ENCODE measurements at places on chromosomes 5 and 9.

- H3K27ac ChIP-seq: no peak overlapping the region
- DNase-seq: no peak
- no peaks in the 10 kb centered on the region for H3K36me3 ChIP-seq
- H3K27me3 ChIP-seq: peaks cover 11% of the 10 kb centered on the region
Measured at GRCh38 chr5:103224894-103225246, 33.7 kb upstream of the MACIR start.

DNA sequence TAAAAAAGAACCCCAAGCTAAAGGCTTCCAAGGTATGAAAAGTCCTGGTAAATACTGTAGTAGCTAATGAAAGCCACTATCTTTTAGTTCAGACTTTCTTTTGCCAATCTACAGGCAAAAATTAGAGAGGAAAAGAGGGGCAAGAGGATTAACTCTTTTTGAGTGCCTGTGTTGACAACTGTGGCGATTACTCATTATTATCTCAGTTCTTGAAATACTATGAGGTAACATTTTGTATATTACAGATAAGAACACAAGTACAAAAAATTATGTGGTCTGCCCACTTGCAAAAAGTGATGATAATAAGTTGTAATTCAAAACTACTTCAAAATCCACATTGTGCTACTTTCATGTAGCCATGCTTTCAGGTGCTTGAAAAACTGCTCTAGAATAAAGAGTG lies 144.0 kb downstream of the DTWD2 start:
- no peak overlapping the region for H3K4me3 ChIP-seq
- DNase-seq: no peak
- H3K36me3 ChIP-seq: peaks cover 4% of the 10 kb centered on the region
- H3K27ac ChIP-seq: no peak overlapping the region

DNA sequence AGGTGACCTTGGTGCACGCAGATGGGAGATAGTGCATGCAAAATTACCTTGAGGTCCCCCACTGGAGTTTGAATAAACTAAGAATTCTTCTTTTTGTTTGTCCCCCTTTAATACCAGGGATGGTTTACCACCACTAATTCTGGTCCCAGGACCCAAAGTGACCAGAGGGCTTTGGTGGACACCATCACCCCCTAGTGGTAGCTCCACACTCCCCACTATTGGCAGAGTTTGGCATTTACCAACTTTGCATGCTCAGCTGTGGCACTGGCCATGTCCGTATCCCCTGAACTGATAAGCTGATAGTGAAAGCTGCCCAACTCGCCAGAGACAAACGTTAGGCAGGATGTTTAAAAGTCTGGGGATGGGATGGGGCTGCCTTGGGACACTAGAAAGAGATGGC lies 3.3 kb downstream of the ASTN2 start:
- H3K36me3 ChIP-seq: no peaks in the 10 kb centered on the region
- H3K4me1 ChIP-seq: no peaks in the 10 kb centered on the region
- H3K4me3 ChIP-seq: no peak overlapping the region
- DNase-seq: peak; percentile 6
- H3K27ac ChIP-seq: no peak overlapping the region
- H3K27me3 ChIP-seq: peaks cover 35% of the 10 kb centered on the region

DNA sequence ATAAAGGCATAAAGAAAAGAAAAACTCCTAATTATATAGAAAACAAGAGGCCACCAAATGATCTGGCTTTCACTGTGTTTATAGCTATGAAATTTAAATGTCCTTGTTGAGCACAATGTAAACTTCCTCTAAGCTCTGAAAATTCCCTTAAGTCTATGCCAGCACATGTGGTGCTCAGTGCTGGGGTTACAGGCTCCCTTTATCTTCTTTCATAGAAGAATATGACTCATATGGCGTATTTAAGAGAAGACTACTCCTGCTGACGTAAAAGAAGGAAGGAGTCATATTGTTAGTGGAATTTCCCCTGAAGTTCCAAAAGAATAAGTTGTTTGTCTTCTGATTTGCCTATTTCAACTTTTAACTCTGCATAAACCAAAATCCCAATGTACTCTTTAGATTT lies 30.4 kb downstream of the RNF145 start:
- H3K36me3 ChIP-seq: peaks cover 47% of the 10 kb centered on the region
- DNase-seq: peak; percentile 57

DNA sequence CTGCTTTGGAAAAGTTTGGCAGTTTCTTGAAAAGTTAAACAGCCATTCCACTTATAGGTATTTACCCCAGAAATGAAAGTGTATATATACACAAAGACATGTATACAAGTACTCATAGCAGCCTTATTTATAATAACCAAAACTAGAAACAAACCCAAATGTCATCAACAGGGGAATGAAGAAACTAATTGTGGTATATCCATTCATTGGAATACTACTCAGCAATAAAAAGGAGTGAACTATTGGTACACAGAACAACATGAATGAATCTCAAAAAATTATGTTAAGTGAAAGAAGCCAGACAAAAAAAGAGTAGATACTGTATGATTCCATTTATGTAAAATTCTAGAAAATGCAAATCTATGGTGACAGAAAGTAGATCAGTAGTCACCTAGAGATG lies 2.7 kb downstream of the MORN5 start:
- H3K4me3 ChIP-seq: no peak overlapping the region
- peaks cover 12% of the 10 kb centered on the region for H3K4me1 ChIP-seq
- peaks cover 10% of the 10 kb centered on the region for H3K27me3 ChIP-seq
- H3K36me3 ChIP-seq: peaks cover 6% of the 10 kb centered on the region
- H3K27ac ChIP-seq: no peak overlapping the region
- DNase-seq: no peak

DNA sequence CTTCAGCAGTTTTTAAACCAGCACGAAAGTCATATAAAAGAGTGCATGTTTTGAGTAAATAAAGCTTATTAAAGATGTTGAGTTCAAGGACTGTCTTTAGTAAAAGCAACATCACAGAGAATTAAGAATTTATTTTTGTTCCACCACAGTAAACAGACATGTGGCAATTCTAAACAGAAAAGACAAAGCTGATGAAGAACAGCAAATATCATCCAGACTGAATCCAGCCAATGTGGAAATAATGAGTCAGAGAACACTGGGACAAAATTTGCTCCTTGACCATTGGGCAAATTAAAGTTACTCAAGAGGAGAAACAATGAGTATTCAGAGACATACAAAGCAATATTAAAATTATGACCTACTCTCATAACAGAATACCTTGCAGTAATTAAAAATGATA lies 28.8 kb downstream of the OR2K2 start:
- H3K36me3 ChIP-seq: no peaks in the 10 kb centered on the region
- no peak overlapping the region for H3K4me3 ChIP-seq
- no peak for DNase-seq
- H3K27me3 ChIP-seq: peaks cover 10% of the 10 kb centered on the region

DNA sequence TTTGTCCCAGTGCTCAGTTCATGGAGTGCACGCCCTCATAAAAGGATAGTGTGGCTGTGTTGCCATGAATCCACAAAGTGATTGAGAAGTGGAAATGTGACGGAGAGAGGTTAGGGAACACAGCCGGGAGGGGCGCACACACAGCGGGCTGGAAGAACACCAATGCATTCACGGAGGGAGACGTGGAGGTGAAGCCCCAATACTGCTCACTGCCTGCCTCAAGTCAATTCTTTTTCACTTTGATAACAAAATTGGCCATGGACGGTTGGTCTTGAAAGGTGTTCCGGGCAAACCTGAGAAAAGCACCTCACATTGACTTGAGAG lies 424.1 kb downstream of the MED10 start:
- no peaks in the 10 kb centered on the region for H3K36me3 ChIP-seq
- no peak overlapping the region for H3K27ac ChIP-seq
- peaks cover 6% of the 10 kb centered on the region for H3K27me3 ChIP-seq
- no peak for DNase-seq

Data from activated CD8-positive, alpha-beta T cell treated with anti-CD3 and anti-CD28 coated beads for 36 hours (primary cell).